ENCODE measurements at places on chromosomes 6 and 20. TPM values are rescaled to one million over a fixed set of nuclear protein-coding genes. Genes with fewer than 3 reads are reported as not detected.

DNA sequence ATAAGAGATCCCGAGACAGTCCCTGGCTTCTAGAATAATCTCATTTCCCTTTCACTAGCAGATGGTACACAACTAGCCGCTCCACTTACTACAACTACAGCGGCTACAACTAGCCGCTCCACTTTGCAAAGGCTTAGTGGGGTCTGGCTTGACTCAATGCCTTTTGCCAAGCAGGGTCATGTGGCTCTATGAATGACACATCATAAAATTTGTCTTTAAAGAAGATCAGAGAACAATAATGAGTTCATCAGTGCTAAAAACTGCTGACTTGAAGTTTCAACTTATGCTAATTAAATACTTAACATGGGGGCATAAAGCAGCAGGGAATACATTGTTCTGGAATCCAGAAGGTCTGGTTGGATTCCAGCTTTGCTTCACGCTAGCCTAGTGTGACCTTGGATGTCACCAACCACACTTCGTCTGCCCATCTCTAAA, 2.0 kb upstream of the MICAL1 start:
- peaks cover 31% of the 10 kb centered on the region for H3K4me1 ChIP-seq
- H3K36me3 ChIP-seq = peaks cover 15% of the 10 kb centered on the region
- peak overlapping the region; percentile 57 for H3K27ac ChIP-seq
- H3K27me3 ChIP-seq = peaks cover 2% of the 10 kb centered on the region
- peak overlapping the region; percentile 88 for H3K4me3 ChIP-seq

DNA sequence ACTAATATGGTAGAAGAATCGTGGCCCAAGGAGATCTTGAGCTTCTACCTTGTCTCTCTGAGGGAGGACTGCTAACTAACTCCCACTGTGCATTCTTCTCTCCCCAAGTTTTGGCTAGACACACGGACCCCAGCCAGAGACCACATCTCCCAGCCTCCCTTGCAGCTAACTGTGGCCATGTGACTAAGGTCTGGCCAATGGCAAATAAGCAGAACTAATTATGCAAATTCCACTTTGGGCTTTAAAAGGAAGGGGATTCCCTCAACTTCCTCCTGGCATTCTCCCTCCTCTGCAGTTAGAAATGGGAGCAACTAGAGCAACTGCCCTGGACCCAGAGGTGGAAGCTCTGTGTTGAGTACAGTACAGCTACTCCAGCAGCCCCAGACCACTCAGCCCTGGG, 15.4 kb downstream of the BPIFA2 start:
- no peak for DNase-seq
- H3K4me1 ChIP-seq = no peaks in the 10 kb centered on the region
- H3K4me3 ChIP-seq = no peak overlapping the region
- H3K27me3 ChIP-seq = peaks cover 2% of the 10 kb centered on the region
- no peak overlapping the region for H3K27ac ChIP-seq

GRCh38 chr20:37915800-37916570, 13.1 kb downstream of the VSTM2L start:
- H3K27ac ChIP-seq = peak overlapping the region; percentile 13
- H3K4me3 ChIP-seq = peak overlapping the region; percentile 67
- no peak for DNase-seq

- DNase-seq = no peak
- H3K4me1 ChIP-seq = no peaks in the 10 kb centered on the region
- H3K27ac ChIP-seq = no peak overlapping the region
- peaks cover 2% of the 10 kb centered on the region for H3K36me3 ChIP-seq
- no peak overlapping the region for H3K4me3 ChIP-seq
- no peaks in the 10 kb centered on the region for H3K27me3 ChIP-seq
These were observed 479.1 kb upstream of the GJE1 start for GRCh38 chr6:141653590-141653989.

TMEM217 gene
- total RNA-seq = 0.82 TPM

Measured in neural crest cell (in vitro differentiated cells).